ENCODE measurements at places on chromosomes 6 and 20. TPM values are rescaled to one million over a fixed set of nuclear protein-coding genes. Genes with fewer than 3 reads are reported as not detected.

Gene PRRT1
- total RNA-seq: 2.8 TPM

Gene ENPP3
- total RNA-seq: not detected

Gene PACSIN1
- total RNA-seq: 10.5 TPM

Gene TFAP2D
- total RNA-seq: not detected

Gene NDRG3
- 32.3 TPM for total RNA-seq

Gene ID4
- total RNA-seq: 8.3 TPM

Gene FAM135A
- total RNA-seq: 35.7 TPM

Gene SRC
- 28.8 TPM for total RNA-seq

Gene DNAH8
- not detected for total RNA-seq

Gene SLC17A3
- not detected for total RNA-seq

Gene HLA-F
- total RNA-seq: 9.6 TPM

DNA sequence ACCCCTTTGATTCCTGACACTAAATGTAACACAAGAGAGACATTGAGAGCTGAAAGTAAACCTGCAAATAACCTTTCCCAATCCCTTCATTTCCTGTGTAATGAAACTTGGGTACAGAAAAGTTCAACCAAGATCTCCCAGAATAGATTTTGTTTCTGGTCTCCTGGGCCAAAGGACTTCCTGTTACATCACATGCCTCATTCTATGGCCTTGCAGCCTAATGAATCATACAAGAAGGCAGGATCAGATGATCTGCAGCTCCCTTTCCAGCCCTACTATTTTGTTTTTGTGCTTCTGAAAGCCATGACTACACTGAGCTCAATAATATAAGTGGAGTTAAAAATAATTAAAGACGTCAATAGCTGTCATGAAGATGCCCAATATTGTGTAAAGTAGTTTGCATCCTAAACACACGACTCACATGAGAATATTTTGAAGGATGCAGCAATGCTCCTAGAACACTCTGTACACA, 73.4 kb upstream of the NOX3 start:
- no peak for DNase-seq

DNA sequence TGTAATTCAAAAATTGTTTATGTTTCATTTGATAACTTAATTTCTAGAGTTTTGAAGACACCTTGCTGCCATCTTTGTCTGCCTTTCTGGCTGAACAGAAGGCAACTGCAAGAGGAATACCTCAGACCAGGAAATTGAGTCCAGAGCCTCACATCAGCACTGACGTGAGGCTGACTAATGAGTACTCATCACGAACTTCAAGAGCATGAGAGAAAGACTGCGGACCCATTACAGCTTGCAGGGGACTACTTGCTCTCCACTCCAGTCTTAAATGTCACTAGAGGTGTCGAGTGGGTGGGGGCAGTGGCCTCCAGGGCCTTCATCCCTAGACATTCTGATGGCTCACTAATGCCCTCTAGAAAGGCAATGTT, 109.5 kb upstream of the SSTR4 start:
- DNase-seq: no peak

DNA sequence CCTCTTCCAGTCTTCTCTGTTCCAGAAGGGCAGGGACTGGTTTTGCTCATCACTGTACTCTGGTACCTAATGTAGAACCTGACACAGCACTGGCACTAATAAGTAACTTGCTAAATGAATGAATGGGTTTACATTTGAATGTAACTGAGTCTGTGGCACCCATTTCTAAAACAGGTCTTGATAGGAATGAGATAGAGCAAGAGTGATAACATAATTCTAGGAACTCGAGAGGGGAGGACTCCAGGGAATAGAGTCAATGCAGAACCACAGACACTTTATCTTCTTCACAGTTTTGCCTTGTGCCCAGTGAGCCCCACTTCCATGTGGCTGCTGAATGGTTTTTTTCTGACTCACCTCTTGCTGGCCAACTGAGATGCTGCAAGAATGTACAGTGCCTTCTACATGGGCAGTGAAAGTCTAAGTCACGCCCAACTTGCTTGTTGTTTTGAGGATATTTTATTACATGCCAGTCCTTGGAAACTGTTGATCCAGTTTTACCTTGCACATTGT, 61.1 kb downstream of the TBC1D7 start:
- no peak for DNase-seq

DNA sequence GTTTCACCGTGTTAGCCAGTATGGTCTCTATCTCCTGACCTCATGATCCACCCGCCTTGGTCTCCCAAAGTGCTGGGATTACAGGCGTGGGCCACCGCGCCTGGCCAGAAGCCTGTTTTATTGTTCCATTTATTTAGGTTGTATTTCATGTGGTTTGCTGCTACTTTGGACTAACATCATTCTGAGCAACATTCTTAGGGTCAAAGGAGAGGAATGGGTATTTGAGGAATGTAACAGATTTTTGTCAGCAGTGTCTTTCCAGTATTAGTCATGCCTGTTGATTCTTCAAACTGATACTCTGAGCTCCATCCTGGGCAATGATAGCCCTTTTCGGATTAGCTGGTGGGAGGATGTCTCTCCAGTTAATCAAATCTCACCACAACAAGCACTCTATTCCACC, 213.0 kb upstream of the CITED2 start:
- no peak for DNase-seq

DNA sequence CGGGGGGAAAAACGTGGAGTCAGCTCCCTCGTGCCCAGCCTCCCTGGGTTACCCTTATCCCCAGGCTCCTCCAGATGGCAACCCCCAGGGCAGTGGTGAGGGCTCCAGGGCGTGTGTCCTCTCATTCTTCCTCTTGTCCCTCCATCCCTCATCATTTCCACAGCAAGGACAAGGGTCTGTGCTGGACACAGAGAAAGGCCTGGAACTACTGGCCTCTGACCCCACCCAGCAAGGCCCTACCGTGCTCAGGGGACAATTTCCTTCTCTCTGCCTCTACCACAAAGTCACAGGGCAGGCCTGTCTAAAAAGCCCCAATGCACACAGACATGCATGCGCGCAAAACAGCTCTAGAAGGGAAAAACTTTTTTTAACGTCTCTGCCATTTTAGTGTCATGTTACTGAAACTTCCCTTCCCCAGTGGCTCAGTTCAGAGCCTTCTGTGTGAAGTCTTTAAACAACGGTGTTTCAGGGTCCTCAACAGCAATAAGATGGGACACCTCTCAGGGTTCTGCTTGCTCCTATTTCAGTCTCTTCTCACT, 1.1 kb upstream of the SLC35B2 start:
- no peak for DNase-seq

- no peak for DNase-seq
Observed at GRCh38 chr20:43328697-43329096, 129.0 kb upstream of the SRSF6 start.

DNA sequence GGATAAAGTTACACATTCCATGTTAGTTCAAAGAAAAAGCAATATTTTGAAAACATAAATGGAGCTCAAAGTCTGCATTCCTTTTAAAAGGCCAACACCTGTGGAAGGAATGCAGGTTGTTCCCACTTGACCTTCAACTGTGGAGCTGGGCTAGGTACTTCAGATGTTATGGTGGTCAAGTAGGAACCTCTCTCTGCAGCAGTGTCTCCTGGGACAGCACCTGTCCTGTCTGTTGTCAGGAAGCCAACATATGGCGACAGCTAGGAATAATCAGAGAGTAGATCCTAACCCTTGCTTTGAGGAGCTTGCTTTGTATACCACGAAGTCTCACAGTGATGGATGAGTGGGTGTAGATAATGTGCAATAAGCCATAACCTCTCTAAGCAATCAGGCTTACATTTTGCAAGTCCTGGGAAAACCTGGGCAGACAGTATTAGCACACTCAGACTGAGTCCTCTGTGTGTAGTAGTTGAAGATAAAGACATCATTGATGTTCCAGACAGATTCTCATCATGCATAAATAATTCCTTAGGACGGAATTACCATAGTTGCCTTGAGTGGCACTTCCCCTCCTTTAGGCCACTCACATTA, 347.5 kb downstream of the PRL start:
- DNase-seq: no peak

DNA sequence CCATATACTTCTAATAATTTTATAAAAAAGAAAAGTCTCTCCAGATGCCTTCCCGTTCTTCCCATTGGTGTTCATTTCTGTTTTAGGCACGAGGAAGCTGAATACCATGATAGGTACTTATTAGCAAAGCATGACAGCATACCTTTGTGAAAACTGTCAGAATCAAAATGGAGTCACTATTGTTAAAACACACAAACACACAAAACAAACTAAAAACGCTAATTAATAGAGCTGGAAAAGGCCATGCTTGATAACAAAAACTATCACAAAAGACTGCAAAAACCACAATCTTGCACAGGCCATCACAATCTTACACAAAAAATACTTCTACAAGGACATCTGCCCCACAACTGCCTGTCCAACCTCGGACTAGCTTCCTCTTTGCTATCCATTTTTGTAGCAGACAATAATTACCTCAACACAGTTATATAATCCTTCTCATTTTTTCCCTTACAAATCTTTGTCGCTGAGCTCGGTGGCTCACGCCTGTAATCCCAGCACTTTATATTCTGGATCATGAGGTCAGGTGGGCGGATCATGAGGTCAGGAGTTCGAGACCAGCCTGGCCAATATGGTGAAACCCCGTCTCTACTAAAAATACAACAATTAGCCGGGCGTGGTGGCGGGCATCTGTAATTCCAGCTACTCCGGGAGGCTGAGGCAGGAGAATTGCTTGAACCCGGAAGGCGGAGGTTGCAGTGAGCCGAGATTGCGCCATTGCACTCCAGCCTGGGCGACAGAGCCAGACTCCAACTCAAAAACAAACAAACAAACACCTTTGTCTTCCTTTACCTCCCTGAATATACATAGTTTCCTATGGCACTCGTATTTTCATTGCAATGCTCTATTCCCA, 3.2 kb upstream of the ABT1 start:
- no peak for DNase-seq

GRCh38 chr6:21213492-21213891, 380.1 kb upstream of the SOX4 start:
- DNase-seq: no peak

DNA sequence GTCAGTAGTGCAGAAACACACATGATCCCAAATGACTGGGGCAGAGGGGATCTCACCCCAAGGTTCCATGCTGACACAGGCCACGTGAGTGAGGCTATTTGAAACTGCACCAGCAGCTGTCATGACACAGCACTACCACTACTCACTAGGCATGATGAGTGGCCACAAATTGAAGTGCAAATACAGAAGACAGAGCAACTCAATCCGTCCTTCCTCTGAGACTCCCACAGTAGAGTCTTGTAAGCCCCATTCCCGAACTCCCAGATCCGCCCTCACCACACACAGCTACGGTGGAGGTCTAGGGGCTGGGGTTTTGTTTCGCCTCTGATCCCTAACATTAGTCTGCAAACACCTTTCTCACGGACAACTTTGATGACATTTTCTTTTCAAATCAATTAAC, 113.3 kb upstream of the NUP153 start:
- no peak for DNase-seq

- DNase-seq: no peak
Observed at GRCh38 chr6:155943635-155944034, 488.0 kb upstream of the NOX3 start.

DNA sequence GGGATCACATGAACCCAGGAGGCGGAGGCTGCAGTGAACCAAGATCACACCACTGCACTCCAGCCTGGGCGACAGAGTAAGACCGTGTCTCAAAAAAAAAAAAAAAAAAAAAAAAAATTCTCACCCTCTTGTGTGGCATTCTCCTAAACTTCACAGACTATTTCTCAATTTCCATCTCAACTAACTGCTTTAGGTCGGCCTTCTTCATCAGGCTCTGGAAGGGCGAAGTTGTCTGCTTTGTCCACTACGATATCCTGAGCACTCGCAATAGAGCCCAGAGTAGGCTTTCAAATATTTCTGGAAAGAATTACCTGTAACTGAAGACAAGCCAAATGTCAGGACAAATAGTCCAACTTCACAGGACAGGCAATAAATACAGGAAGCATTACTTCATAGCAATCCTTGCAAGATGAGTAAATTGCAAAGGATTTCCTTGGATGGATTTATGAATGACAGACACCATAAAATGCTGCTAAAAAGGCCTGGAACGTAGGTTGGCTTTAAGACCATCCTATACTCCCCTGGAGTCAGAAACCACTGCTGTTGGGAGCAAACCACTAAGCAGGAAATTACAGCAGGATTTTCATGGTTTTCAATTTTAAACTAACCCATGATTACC, 116.3 kb upstream of the SLC2A12 start:
- no peak for DNase-seq

GRCh38 chr6:91198588-91199255, 611.9 kb upstream of the MAP3K7 start:
- no peak for DNase-seq

GRCh38 chr20:24566656-24567055, 97.2 kb downstream of the SYNDIG1 start:
- no peak for DNase-seq

GRCh38 chr6:42555477-42556457, 8.1 kb upstream of the UBR2 start:
- DNase-seq: no peak

GRCh38 chr6:47495954-47496545, 18.5 kb downstream of the CD2AP start:
- DNase-seq: no peak

- no peak for DNase-seq
Observed at GRCh38 chr6:30515106-30515505, 25.8 kb downstream of the HLA-E start.

- DNase-seq: no peak
Observed at GRCh38 chr6:33273924-33274902, 2.3 kb downstream of the RPS18 start.

- no peak for DNase-seq
Observed at GRCh38 chr20:33399924-33400323, 1.4 kb downstream of the CDK5RAP1 start.

DNA sequence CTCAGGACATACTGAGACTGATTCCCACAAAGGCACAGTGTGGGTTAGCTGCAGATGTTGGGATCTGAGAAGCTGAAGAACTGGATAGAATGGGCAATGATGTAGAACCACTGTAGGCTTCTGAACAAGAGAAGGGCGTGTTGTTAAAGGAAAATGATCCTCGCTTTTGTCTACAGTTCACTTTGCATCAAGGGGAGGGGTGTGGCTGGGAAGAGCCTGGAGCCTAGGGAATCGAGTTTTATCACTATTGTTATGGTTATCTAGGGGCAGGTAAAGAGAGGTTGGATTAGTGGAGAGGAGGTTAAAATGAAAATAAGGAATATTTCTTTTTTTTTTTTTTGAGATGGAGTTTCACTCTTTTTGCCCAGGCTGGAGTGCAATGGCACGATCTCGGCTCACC, 768.1 kb downstream of the KIF16B start:
- DNase-seq: no peak

- DNase-seq: no peak
Observed at GRCh38 chr20:56634307-56634706, 5.2 kb downstream of the TFAP2C start.

Measured in H1 (cell line).